Upper lobe of left lung (tissue), 6 donors: ENCODE measurements at places on chromosomes 3 and 15.

DNA sequence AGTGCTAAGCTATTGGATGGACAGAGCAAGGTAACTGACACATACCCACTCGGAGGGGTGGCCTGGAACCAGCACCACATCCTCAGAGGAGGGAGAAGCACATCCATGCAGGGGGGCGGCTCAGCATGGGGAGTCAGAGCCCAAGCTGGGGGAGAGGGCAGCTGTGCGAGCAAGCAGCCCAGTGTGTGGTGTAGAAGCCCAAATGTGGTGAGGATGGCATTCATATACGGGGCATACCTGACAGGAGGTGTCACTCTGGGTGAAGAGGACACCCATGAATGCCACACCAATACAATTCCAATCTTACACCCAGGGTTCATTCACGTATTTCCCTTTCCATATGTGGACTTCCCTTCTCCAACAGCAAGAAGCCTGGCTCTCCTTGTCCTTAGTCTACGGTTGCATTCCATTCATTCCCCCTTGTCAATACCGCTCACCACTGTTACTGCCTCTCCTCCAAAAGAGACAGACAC, 58.7 kb upstream of the ACAN start:
- peaks cover 4% of the 10 kb centered on the region for H3K27me3 ChIP-seq
- peak; percentile 13 for DNase-seq
- H3K4me3 ChIP-seq: no peak overlapping the region
- no peak overlapping the region for H3K27ac ChIP-seq
- no peaks in the 10 kb centered on the region for H3K36me3 ChIP-seq

DNA sequence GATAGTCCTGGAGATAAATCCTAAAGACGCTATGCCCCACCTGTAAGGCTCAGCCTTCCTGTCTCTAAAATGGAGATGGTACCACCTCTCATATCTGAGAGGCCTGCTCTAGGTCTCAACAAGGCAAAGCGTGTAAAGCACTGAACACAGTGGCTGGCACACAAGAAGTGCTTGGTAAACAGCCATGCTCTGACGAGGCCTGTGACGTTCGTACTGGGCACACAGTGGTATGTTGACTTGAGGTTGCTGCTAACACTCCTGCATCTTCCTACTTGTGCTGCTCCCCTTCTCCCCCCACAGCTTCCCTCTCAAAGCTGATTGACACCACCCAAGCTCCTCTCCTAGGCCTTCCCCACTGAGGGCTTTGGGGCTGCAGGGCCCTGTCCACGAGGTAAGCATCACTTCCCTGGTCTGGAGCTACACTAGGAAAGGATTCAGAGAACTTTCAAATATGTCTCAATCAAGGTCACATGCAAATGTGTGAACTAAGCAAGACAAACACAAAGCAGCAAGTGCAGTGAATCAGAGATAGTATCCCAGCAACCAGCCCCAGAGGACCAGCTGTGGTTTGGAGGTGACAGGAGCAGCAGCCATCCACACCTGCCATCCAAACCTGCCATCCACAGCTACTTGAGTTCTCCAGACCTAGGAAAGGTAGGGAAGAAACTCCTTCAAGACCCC, 177.5 kb downstream of the STT3B start:
- no peak overlapping the region for H3K27ac ChIP-seq
- H3K27me3 ChIP-seq: no peaks in the 10 kb centered on the region
- H3K4me1 ChIP-seq: no peaks in the 10 kb centered on the region
- no peaks in the 10 kb centered on the region for H3K36me3 ChIP-seq
- no peak for DNase-seq

- peak; percentile 85 for DNase-seq
- peaks cover 63% of the 10 kb centered on the region for H3K4me1 ChIP-seq
- no peaks in the 10 kb centered on the region for H3K27me3 ChIP-seq
- H3K27ac ChIP-seq: peak overlapping the region; percentile 84
These were observed 42.9 kb downstream of the TBC1D2B start for GRCh38 chr15:78034495-78035191.

DNA sequence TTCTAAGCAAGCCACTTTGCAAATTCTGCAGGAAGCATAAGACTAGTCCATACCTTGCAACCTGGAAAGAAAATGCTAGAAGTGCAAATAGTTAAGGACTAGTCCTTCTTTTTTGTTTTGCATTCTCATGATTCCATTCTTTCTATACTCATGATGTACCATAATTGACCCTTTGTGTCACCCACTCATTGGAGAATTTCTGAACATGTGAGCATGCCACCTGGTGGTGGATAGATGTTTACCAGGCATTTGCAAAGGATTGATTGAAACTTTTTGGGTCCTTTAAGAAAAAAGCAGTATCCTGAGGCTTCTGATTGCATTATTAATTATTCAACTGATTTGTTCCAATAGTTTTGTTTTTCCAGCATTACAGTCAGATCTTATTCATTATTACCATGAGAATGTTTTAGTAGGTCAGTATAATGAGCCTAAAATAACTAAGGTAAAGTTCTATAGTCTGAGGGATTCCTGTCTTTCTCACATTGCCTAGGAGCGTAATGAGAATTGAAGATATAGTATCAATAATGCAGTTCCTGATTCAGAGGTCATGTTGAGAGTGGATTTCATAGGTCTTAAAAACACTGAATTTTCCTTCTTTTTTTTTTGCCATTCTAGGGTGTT, 20.2 kb upstream of the DIPK2A start:
- no peaks in the 10 kb centered on the region for H3K4me1 ChIP-seq
- no peak overlapping the region for H3K27ac ChIP-seq
- no peaks in the 10 kb centered on the region for H3K27me3 ChIP-seq
- H3K36me3 ChIP-seq: no peaks in the 10 kb centered on the region
- no peak for DNase-seq

DNA sequence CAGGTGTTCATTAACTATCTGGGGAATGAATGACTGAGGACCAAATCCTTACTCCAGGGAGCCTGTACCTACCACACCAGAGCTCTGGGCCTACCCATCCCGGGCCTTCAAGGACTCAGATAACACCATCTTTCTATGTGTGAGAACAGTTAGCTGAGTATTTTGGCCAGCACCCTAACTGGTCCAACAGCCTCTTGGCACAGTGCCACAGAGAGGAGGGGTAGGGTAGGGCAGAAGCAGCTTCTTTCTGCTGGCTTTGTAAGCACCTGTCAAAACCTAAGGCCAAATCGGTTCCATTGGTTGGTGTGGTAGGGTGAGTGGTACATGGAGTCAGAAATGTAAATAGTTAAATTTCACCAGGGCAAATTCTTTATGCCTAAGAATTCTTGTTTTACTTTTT, 26.7 kb downstream of the ISL2 start:
- H3K27me3 ChIP-seq: no peaks in the 10 kb centered on the region
- no peak overlapping the region for H3K27ac ChIP-seq
- no peak overlapping the region for H3K4me3 ChIP-seq
- no peaks in the 10 kb centered on the region for H3K36me3 ChIP-seq
- H3K4me1 ChIP-seq: peaks cover 8% of the 10 kb centered on the region

DNA sequence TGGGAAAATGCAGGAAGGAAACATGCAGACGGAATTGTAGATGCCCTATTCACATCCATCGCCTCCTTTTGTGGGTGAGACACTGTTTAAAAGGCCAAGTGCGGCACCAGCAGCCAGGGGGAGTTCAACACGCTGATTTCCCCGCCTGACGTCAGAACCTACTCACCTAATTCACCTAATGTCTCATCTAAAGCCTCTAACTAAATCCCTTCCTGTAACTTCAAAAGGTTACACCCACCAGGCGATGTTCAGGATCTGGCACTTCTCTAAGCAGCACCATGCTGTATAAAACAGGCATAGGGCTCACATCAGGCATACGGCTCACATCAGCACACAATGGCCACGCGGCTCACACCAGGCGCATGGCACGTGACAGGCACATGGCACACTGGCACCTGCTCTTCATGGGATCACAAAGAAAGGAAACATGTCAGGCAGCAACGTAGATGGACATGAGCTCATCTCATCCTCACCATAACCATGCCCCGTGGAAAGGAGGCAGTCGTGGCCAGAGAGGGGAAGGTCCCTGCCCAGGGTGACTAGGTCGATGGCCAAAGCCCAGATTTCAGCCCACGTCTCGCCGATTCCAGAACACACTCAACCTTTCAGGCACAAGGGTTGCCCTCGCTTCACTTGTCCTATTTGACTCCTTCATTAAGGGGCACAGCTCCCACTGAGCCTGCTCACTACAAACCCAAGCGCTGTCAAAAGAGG, 21.7 kb downstream of the XXYLT1 start:
- DNase-seq: no peak
- no peaks in the 10 kb centered on the region for H3K36me3 ChIP-seq
- no peak overlapping the region for H3K4me3 ChIP-seq

- no peaks in the 10 kb centered on the region for H3K27me3 ChIP-seq
- H3K27ac ChIP-seq: no peak overlapping the region
- H3K4me3 ChIP-seq: no peak overlapping the region
- peaks cover 16% of the 10 kb centered on the region for H3K4me1 ChIP-seq
- no peaks in the 10 kb centered on the region for H3K36me3 ChIP-seq
These were observed 38.6 kb upstream of the HES1 start for GRCh38 chr3:194097141-194097882.

GRCh38 chr3:45595364-45596195, 1.0 kb downstream of the LIMD1 start:
- H3K27ac ChIP-seq: peak overlapping the region; percentile 91
- peak; percentile 67 for DNase-seq
- H3K4me1 ChIP-seq: peaks cover 69% of the 10 kb centered on the region
- H3K36me3 ChIP-seq: no peaks in the 10 kb centered on the region
- H3K4me3 ChIP-seq: peak overlapping the region; percentile 57

DNA sequence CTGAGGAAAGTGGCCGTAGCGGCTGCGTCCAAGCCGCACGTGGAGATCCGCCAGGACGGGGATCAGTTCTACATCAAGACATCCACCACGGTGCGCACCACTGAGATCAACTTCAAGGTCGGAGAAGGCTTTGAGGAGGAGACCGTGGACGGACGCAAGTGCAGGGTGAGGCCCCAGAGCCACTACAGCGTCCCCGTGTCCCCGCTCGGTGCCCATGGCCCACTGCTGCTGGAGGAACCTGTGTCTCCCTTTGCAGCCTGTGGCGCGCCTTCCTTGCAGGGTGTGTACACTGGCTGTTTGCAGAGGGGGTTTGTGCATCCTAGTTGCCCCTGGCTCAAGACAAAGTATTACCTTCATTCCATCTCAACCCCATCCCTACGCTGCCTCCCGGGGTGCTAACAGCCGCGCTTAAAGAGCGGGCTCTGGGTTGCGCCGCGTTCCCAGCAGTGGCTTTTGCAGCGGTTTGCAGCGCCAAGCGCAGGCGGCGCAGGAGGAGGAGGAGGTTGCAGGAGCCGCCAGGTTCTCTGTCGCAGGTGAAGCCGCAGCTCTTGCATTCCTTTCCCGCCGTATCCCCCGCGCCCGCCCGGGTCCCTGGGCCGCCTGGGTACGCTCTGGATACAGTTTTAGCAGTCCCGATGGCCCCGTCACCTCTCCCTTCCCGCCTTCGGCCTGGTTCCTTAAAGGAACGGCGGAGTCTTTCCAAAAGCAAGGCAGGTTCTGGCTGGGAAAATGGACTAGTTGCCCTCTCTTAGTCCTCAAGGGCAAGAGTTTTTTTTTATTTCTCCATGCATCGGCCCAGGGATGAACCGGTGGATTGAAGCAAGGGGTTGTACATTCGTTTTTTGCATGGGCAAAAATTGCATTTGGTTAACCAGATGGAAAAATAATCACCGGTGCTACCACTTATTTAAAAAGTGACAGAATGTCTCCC, 1.2 kb downstream of the CRABP1 start:
- no peak overlapping the region for H3K27ac ChIP-seq
- no peaks in the 10 kb centered on the region for H3K36me3 ChIP-seq
- H3K4me3 ChIP-seq: no peak overlapping the region
- DNase-seq: peak; percentile 64

- peaks cover 73% of the 10 kb centered on the region for H3K27me3 ChIP-seq
- H3K27ac ChIP-seq: peak overlapping the region; percentile 90
- DNase-seq: peak; percentile 18
- H3K4me1 ChIP-seq: peaks cover 81% of the 10 kb centered on the region
- H3K4me3 ChIP-seq: peak overlapping the region; percentile 8
These were observed 895 bp downstream of the GATA2 start for GRCh38 chr3:128491941-128492670.

DNA sequence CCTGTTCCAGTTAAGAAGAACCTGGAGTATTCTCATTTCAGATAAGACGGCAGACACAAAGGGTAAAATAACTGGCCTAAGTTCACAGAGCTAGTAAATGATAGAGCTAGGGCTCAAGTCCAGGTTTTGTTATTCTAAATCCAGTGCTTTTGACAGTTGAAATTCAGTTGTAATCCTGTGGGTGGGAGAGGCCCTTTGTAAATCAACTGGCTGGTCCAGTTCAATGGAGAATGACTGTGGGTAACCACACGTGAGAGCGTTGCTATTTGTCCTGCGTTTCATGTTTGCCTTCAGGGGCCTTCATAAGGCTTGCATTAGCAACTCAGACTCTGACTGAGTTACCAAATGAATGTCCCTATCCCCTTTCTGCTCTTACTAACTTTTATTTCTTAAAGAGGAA, 24.2 kb upstream of the CD96 start:
- no peaks in the 10 kb centered on the region for H3K4me1 ChIP-seq
- H3K27me3 ChIP-seq: no peaks in the 10 kb centered on the region
- H3K4me3 ChIP-seq: no peak overlapping the region
- H3K27ac ChIP-seq: no peak overlapping the region
- no peaks in the 10 kb centered on the region for H3K36me3 ChIP-seq

DNA sequence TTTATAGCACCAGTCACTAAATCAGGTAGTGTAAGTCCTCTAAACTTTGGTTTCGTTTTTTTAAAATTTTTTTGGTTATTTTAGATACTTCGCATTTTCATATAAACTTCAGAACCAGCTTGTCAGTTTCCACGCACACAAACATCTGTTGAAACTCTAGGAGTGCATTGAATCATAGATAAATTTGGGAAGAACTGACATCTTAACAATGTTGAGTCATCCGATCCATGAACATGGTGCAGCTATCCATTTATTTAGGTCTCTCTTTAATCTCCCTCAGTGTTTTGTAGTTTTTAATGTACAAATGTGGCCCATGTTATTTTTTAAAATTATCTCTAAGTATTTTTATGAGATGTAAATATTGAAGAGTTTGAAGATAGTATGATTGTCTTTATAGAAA, 17.7 kb downstream of the TICRR start:
- H3K27ac ChIP-seq: no peak overlapping the region
- H3K4me3 ChIP-seq: no peak overlapping the region
- no peaks in the 10 kb centered on the region for H3K27me3 ChIP-seq
- H3K4me1 ChIP-seq: no peaks in the 10 kb centered on the region

- no peaks in the 10 kb centered on the region for H3K36me3 ChIP-seq
- no peak for DNase-seq
- no peaks in the 10 kb centered on the region for H3K27me3 ChIP-seq
- no peak overlapping the region for H3K27ac ChIP-seq
- no peaks in the 10 kb centered on the region for H3K4me1 ChIP-seq
These were observed 472.7 kb downstream of the RAP2B start for GRCh38 chr3:153634683-153635082.

GRCh38 chr3:195806211-195806915, 5.4 kb downstream of the MUC4 start:
- no peak overlapping the region for H3K4me3 ChIP-seq
- H3K27ac ChIP-seq: no peak overlapping the region
- H3K36me3 ChIP-seq: no peaks in the 10 kb centered on the region
- no peaks in the 10 kb centered on the region for H3K27me3 ChIP-seq
- peak; percentile 81 for DNase-seq

GRCh38 chr15:71183063-71183462, 67.8 kb downstream of the THSD4 start:
- H3K4me3 ChIP-seq: no peak overlapping the region
- H3K36me3 ChIP-seq: no peaks in the 10 kb centered on the region
- no peaks in the 10 kb centered on the region for H3K27me3 ChIP-seq
- peaks cover 5% of the 10 kb centered on the region for H3K4me1 ChIP-seq
- H3K27ac ChIP-seq: no peak overlapping the region

- H3K36me3 ChIP-seq: no peaks in the 10 kb centered on the region
- H3K4me1 ChIP-seq: no peaks in the 10 kb centered on the region
- H3K4me3 ChIP-seq: no peak overlapping the region
- DNase-seq: no peak
- H3K27ac ChIP-seq: no peak overlapping the region
These were observed 61.9 kb downstream of the REC114 start for GRCh38 chr15:73504885-73505284.

- H3K4me1 ChIP-seq: no peaks in the 10 kb centered on the region
- H3K36me3 ChIP-seq: no peaks in the 10 kb centered on the region
- H3K27ac ChIP-seq: no peak overlapping the region
These were observed 544.4 kb downstream of the DIPK2A start for GRCh38 chr3:144516026-144516425.
